ENCODE measurements at places on chromosomes 6 and 20.

DNA sequence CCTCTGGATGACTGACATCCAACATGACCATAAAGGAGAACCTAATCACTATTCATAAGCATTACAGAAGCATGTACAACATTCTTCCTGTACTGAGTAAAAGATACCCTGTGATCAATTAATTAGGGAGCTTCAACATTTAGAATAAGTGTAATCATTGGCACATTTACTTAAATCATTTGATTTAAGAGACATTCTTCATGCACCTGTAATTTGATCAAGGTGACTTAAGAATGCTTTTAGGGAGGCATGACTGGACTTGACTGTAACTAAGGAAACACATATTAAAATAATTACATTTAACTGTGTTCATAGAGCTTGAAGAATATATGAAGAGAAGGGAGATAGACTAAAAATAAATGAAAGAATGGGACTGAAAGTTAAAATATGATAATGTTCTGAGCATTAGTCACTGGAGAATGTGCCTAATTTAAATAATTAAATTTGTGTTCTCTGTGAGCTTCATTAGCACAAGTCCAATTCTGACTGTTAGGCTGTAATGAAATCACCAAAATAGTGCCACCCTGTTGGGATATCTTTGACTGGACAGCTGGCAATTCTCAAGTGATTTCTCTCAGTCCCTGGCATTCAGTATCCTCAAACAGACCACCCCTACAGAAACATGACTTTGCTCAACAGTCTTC, 295.5 kb upstream of the ADGRB3 start:
- DNase-seq, result no peak

- DNase-seq, result peak; percentile 69
These were observed 102.1 kb downstream of the TMEM242 start for GRCh38 chr6:157221049-157221816.

DNA sequence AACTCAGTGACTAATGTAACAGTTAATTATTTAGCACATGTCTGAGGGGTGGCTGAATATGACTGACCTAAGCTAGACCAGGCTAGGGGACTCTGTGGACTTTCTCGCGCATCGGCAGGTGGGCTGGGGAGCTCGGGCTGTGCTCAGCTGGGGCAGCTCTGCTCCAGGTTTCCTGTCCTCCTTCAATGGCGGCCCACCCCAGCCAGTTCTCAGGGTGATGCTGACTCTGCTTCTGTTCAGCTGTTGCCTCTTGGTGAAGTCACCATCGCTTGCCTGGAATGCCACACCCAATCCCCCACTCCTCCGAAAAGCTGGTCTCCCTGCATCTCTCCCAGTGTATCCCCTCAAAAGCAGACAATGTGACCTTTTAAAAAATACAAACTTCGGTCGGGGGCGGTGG, 20.0 kb downstream of the PPP1R3G start:
- DNase-seq, result no peak

- no peak for DNase-seq
These were observed 91.2 kb downstream of the LCA5 start for GRCh38 chr6:79446006-79446405.

DNA sequence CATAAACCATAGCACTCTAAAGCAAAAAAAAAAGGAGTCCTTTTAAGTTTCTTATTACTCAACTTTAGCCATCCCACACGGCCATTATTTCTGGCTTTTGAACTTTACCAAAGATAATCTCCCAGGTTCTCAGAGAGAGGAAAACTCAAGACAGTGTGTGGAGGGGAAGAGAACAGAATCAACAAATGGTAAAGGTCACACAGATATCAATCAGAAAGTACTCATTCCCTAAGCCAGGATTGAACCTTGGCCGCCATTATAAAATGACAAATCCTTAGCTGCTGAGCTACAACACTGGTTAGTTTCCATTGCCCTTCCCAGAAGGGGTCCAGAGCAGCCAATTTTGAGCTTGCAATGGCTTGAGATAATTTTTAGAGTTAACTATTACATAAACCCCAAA, 10.1 kb upstream of the TRIM38 start:
- DNase-seq, result no peak

GRCh38 chr6:85679445-85680123, 36.9 kb upstream of the SYNCRIP start:
- DNase-seq, result no peak

DNA sequence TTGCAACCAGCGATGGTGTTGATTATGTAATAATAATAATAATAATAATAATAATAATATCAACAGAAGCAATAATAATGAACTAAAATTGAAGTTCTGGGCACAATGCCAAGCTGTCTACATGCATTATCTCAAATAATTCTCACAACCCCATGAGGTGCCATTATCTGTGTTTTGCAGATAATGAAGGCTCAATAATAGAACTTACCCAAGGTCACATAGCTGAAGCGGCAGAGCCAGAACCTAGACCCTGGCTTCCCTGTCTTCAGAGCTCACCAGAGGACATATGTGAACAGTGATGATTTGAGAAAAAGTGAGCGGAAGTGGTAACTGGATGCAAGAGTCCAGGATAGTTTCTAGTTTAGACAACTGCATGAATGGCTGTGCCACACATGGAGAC, 91.0 kb downstream of the HIVEP1 start:
- DNase-seq, result no peak

DNA sequence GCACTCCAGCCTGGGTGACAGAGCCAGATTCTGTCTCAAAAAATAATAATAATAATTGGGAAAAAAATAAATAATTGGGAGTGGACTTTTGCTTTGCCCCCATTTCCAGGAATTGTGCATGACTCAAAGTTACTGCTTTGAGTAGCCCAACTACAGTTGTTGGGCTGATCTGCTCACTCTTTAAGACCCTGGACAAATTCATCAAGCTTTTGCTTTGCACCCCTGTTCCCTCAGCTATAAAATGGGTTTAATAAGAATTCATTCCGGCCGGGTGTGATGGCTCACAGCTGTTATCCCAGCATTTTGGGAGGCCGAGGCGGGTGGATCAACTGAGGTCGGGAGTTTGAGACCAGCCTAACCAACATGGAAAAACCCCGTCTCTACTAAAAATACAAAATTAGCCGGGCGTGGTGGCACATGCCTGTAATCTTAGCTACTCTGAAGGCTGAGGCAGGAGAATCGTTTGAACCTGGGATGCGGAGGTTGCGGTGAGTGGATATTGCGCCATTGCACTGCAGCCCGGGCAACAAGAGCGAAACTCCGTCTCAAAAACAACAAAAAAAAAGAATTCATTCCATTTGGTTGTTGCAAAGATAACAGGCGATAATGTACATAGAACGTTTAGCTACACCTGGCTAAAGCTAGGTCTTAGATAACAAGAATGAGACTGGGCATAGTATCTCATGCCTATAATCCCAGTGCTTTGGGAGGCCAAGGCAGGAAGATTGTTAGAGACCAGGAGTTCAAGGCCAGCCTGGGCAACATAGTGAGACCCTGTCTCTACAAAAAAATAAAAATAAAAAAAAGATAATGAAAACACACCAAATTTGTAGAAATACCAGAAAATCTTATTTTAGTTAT, 87.9 kb upstream of the ZNF217 start:
- no peak for DNase-seq

- DNase-seq, result no peak
These were observed 469.8 kb upstream of the SOX4 start for GRCh38 chr6:21123507-21124436.

DNA sequence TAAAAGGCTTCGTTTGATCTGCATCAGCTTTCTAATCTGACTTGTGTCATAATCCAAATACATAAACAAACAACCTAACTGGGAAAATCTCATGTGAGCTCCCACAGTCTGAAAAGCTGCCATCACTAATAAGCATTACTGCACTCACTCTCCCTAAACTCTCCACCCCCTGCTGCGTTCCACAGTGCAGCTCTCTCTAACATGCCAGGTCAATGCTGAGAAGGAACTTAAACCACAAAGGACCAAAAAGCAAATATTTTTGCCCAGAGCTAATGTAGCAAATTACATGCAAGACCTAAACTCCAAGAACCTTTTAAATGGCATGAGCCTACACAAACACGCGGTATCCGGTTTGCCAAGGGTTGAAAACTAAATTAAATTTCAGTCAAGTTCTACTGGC, 542.3 kb upstream of the JARID2 start:
- DNase-seq, result no peak

DNA sequence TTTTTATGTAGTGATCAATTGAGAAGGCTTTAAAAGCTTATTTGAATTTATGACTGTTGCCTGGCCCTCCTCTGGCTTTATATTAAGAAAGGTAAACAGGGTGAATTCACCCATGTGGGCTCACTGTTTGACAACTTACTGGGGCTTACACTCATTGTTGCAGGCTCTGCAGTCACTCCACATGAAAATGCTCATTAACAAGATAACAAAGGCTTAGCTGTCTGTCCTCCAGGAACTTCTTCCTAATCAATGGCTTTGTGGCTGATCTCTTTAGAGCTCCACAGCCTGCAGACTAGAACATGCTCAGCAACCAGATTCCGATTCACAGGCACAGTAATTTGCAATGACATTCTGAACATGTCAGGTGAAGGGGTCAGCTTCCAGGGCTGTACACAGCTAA, 323.2 kb upstream of the MAN1A1 start:
- no peak for DNase-seq

- no peak for DNase-seq
These were observed 110.9 kb downstream of the JAG1 start for GRCh38 chr20:10562899-10563298.

- DNase-seq, result no peak
These were observed 2.8 kb downstream of the TMEM14C start for GRCh38 chr6:10725716-10726115.

Data from stimulated activated CD4-positive, alpha-beta T cell treated with anti-CD3 and anti-CD28 coated beads, Interleukin-1b, Interleukin-23, amount 100 ng/mL, for 24 hours (primary cell).